ENCODE measurements at places on chromosomes 6 and 20. TPM values are rescaled to one million over a fixed set of nuclear protein-coding genes. Genes with fewer than 3 reads are reported as not detected.

The ENPP3 gene
- polyA plus RNA-seq = 1.1 TPM

The ELOVL2 gene
- polyA plus RNA-seq = 83.5 TPM

The TXLNB gene
- polyA plus RNA-seq = 2.2 TPM

The SNAP25 gene
- polyA plus RNA-seq = 412 TPM

The LPA gene
- 1.3 TPM for polyA plus RNA-seq

The CHMP4B gene
- 172 TPM for polyA plus RNA-seq

The AMD1 gene
- 67.4 TPM for polyA plus RNA-seq

The SLC52A3 gene
- polyA plus RNA-seq = 1.1 TPM

The CLPSL2 gene
- polyA plus RNA-seq = 0.56 TPM

The KCNK15 gene
- polyA plus RNA-seq = 0.19 TPM

The PLEKHG1 gene
- 24.6 TPM for polyA plus RNA-seq

The ZNF292 gene
- 24.6 TPM for polyA plus RNA-seq

The SCGN gene
- 2.2 TPM for polyA plus RNA-seq

The TNF gene
- polyA plus RNA-seq = 0.40 TPM

The MC3R gene
- polyA plus RNA-seq = 0.24 TPM

The HSPA1A gene
- polyA plus RNA-seq = 117 TPM

Data from spinal cord (tissue), 10 donors.